Gastroesophageal sphincter (tissue), 4 donors: ENCODE measurements at places on chromosomes 5 and 9.

DNA sequence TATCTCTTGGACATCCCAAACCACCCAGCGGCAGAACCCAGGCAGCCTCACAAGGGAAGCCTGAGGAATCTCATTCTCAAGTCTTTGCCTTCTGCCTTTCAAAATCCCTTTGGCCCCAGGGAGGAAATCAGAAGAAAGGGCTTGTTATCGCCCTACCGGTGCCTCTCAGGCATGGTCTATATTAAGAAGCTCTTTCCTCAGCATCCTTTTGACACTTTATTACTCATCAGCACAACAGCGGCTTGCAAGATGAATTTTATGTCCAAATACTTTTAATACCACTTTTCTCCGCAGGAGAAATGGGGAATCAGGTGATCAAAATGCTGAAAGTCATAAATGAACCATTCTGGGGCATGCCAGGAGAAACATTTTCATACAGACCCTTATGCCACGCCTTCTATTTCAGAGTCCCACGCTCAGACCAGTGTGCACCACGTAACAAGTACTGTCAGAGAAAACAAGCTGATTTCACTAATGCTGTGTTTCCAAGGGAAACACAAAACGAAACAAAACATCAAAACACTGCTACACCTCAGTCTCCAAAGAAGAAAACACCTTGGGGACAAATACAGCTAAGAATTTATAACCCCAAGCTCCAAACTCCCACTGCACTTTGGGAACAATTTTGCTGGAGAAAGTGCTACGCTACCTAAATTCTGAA lies 30.0 kb downstream of the RAPGEF1 start:
- no peak for ATAC-seq

GRCh38 chr5:147780924-147781573 lies 1.5 kb downstream of the JAKMIP2 start:
- no peak for ATAC-seq

- ATAC-seq, result peak; percentile 70
These were observed 185.0 kb downstream of the CSNK1G3 start for GRCh38 chr5:123696921-123697341.

GRCh38 chr5:98519571-98519970 lies 253.9 kb upstream of the RGMB start:
- no peak for ATAC-seq

- ATAC-seq, result no peak
These were observed 100.4 kb upstream of the ZNF618 start for GRCh38 chr9:113775749-113776148.

DNA sequence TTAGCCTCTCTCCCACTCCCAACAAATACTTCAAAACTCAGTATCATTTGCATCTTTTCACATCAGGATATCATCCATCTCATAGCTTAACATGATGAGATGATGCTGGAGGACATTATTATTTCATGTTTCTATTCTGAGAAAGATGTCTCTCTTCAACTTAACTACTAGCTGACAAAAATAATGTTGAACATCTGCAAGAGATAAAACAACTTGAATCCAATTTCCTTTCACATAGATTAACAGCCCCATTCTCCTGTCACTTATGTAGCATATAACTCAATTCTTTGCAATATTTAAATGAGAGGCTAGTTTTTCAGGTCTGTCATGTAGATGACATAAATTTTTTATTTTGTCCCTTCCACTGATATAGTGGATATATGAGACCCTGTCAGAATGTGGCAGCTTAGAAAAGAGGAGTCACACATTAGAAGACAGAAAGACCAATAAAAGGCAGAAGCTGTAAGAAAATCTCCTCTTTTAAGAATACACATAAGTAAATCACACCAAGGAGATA lies 239.2 kb upstream of the KIF2A start:
- ATAC-seq, result no peak

- no peak for ATAC-seq
These were observed 233.9 kb upstream of the ZNF608 start for GRCh38 chr5:124980163-124980941.

DNA sequence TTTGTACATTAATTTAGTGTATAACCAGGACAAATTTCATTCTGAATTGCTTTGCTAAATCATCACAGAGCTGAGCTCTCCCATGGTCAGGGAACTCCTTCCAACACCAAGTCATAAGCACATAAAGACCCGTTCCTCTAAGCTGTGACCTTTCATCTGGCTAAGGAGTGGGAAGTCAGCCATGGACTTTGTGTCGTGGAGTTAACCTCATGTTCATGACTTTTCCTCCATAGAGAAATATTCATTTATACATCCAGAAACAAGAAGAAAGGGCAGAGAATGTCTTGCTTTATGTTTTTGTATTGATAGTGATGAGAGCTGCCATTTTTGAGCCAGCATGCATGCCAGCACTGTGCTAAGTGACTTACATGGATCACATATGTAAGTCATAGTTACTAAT lies 97.5 kb downstream of the INIP start:
- no peak for ATAC-seq

GRCh38 chr5:170420806-170421412 lies 31.7 kb upstream of the KCNMB1 start:
- ATAC-seq, result peak; percentile 65

DNA sequence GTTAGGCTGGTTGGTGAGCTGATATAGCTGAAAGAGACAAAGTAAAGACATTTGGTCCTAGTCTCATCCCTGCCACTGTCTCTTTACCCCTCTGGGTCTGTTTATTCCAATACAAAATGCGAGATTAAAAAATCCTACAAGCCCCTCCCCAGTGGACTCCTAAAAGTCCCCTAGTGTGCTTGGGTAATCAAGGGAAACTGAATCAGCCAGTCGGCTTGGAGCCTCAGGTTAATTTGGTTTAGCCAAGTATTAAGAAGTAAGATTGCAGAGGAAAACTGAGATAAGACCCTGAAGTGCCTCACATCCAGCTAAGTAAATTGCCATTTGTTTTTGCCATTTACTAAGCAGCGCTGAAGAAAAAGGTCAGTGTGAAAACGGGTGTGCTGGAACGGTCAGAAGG lies 10.4 kb downstream of the NIM1K start:
- no peak for ATAC-seq

DNA sequence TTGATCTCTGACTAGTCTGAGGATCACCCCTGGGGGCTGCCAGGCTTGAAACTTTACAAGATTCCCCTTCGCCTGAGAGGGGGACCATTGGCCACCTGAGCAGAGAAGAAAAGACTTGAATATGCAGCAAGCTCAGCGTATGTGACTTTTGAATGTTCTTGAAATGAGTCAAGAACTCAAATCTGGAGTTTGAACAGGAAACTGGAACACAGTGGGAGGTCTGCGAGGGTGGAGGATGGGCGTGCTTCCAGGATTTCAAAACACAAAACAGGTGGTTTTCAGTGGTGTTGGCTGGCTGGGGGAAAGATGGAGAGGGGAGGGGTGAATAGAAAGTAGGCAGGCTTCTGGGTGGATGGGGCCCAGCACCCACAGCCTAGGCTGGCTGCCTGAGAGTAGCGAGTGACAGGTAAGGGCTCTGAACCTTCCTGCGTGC lies 40.6 kb downstream of the TMEM174 start:
- no peak for ATAC-seq

- ATAC-seq, result no peak
These were observed 83.5 kb upstream of the BOD1 start for GRCh38 chr5:173699966-173700365.

- no peak for ATAC-seq
These were observed 306.4 kb upstream of the PAPPA start for GRCh38 chr9:115847216-115847615.

DNA sequence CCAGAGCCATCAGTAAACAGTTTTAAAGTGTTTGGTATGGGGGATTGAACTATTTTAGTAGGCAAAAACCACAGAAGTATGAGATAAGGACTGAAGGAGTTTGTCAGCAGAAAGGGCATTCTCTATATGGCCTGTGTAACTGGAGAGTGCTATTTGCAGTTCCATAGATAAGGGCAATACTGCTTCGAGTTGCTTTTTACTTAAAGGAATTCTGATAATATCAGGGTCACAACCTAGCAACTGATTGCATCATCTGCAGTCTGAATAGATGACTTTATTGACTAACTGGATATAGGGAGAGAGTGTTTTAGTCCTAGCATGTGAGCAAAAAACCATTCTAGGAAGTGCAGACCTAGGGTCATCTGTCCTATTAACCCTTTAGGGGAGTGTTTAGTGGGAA lies 645.2 kb upstream of the PTPRD start:
- no peak for ATAC-seq

DNA sequence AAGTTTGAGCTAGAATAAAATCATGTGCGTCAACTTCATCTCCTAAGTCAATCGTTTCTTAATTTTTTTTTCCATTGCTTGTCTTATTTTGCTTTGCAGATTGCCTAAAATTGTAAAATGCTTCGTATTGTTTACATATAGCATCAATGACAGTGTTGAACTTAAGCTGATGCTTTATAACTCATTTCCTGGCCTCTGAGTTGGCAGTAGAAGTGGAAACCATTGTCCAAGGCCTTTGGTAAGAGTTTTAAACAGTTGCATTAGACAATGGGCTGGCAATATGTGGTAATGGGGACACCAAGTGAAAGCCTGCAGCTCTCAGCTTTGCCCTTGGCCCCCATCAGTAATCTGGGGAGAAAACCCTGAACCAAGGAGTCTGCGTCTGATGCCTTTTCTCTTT lies 154.8 kb upstream of the GAS1 start:
- no peak for ATAC-seq

DNA sequence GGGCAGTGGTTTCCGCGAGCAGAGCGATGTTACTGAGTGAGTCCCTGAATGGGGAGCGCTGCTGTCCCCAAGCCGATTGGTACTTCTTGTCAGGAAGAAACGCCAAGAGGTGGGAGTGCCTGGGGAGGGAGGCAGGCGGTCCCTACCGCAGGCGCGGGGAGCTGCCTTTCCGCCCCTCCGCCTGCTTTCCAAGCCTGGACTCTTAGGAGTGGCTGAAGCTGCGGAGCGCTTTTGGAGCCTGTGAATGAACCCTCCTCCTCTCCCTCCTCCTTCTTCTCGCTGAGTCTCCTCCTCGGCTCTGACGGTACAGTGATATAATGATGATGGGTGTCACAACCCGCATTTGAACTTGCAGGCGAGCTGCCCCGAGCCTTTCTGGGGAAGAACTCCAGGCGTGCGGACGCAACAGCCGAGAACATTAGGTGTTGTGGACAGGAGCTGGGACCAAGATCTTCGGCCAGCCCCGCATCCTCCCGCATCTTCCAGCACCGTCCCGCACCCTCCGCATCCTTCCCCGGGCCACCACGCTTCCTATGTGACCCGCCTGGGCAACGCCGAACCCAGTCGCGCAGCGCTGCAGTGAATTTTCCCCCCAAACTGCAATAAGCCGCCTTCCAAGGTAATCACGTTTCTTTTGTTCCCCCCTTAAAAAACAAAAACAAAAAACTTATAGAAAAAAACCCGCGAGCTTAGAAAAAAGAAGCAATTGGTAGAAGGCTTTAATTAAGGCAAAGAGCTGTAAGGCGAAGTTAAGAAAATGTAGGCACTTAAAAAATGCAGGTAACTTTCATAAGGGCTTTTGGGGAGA lies at the start of gene VCAN:
Gene VCAN, plus strand, starts transcription at position 340 of the 808 bp plus-strand sequence. CDS start 11,775 bp downstream, outside the sequence.
- ATAC-seq, result peak; percentile 47

DNA sequence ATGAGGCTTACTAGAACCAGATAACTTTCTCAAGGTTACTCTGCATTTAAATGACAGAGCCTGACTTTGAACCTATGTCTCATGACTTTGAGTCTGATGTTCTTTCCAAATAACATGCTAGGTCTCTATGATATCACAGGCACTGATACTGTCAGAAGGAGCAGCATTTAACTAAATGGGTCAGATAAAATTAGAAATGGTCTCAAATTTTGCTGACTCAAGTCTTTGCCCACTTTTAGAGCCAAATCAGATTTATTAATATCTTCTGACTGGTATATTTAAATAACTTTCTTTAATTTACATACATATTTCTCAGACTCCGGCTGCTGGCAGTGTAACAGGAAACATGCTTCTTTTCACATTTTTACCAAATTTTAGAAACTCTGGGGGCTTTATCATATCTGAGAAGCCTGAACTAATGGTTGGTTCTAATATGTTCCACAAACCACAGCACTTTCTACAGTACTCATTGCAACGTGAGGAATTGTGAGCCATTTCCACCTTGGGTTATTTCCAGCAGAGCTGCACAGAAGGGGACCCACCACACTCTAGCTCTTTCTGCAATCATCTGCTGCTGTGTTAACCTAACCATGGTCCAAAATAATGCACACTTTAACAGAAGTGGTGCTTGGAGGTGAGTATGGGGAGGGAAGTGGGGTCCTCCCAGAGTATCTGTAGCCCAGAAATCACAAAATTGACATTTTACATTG lies 79.2 kb downstream of the KCTD16 start:
- no peak for ATAC-seq

DNA sequence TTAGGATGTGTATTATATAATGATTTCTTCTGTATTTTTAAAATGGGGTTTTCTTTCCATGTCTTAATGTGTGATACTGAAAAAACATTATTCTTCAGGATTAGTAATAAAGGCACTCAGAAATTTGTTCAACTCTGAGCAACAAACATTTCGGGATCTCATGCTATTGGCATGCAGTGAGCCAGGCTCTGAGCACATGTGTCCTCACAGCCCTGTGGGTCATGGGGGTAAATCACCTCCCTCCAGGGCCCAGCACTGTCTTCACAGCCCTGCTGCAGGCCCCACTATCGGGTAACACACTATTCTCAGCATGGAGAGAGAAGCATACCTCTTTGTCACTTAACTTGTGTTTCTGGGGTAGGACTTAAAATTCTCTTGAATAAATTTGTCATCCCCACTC lies 14.0 kb downstream of the TMEM174 start:
- ATAC-seq, result no peak

DNA sequence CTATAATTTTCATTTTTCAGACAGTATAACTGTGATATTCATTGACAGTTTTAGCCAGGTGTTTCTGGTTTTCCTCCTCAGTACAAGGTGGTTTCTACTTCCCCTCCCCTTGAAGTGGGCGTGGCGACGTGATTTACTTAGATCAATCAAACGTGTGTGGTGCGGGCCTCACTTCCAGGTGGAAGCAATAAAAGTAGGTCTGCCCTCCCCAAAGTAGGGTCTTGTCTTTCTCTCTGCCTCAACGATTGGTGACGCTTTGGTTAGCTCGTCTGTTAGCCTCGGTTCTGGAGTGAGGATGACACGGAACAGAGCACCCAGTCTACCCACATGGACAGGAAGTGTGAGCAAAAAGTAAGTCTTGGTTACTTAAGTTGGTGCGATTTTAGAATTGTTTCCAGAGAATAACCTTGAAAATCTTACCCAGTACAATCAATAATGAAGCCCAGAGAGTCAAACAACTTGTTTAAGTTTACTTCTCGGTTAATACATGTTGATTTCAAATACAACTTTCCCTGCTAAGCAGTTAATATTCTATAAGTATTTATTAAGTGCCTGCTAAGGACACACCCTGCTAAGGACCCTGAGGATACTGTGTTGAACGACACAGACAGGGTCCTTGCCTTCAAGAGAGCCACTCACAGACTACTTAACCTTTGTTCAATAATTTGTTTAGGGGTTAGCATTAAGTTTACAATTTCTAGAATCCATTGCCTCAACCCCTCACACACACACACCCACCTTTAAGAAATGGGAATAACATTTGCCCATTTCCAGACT lies 48.4 kb downstream of the COX7C start:
- no peak for ATAC-seq

DNA sequence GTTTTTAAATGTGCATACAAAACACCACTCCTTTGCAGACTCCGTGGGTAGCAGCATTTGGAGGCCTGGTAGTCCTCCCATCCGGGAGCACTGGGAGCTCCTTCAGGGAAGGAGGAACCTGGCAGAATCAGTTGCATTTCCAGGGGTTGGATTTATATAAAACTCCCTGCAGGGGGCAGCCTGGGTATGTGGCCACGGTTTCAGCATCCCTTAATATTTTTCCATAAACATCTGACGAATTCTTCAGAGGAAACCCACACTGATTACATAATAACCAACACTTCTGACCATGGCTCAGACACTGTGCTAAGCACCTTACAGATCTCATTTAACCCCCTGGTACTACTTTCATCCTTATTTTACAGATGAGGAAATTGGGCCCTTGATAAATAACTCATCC lies 6.1 kb upstream of the AFAP1L1 start:
- peak; percentile 27 for ATAC-seq

GRCh38 chr5:26482810-26483375 lies 555.5 kb downstream of the CDH9 start:
- ATAC-seq, result peak; percentile 51
